Activated CD8-positive, alpha-beta memory T cell treated with anti-CD3 and anti-CD28 coated beads for 24 hours (primary cell): ENCODE measurements at places on chromosomes 2 and 18.

DNA sequence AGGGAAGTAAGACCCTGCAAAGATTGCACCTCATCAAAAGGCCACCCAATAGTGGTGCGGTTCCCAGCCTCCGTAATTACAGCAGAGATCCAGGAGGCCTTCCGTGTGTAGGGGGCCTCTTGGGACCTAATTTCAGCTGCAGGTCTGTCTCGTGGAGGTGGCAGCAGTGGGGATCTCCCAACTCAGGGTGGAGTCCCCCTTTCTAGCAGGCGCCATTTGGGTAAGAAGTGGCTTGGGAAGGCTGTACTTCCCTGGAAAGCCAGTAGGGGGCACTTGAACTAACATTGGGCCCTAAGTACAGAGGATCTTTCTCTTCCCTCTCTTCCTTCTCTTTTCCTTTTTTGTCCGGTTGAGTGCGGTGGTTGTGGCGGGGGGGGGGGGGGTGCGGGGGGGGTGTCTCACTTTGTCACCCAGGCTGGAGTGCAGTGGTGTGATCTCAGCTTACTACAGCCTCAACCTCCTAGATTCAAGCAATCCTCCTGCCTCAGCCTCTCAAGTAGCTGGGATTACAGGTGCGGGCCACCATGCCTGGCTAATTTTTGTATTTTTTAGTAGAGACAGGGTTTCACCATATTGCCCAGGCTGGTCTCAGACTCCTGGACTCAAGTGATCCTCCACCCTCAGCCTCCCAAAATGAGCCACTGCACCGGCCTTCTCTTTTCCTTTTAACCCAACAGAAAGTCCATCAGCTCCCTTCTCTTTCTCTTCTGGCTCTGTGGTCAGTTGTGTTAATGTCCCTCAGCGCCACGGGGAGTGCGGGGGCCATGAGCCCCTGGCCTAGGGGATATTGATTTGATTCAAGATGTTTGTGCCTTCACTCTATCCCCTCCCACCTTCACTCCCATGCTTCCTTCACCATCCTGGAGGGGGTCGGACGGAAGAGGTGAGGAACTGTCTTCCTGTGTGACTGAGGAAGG, 32.0 kb downstream of the CENPO start:
- peak; percentile 68 for DNase-seq

DNA sequence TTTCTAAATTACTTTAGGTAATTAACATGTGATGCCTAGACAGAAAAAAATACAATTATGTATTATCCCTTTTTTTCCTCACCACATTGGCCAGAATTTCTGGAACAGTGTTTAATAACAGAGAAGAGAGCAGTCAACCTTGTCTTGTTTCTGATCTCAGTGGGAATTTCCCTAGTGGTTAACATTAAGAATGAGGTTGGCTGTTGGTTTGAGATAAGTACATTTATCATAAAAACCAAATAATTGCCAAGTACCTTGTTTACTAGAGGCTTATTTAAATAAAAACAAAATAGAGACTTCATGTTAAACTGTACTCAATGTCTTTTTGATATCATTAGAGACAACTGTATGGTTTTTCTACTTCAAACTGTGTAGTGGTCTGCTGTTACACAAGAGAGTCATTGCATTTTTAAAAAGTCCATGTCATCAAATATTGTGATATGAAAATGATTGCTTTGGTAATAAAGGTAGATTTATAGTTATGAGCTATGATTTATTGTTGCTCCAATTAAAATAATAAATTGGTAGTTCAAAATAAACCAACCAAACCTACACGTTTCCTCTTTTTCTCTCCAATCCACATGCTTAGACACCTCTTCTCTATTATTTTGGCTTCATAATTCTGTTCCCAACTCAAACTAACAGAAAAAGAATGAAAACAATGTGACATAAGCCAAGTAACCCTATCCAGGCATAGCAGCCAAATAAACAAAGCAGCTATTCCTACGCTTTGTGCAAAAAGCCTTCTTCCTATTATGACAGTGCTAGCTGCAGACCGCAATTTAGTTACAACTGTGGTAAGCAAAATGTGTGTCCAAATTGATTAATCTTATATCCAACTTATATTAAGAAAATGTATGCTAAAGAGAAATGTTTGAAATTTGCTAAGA, 20.9 kb upstream of the TANK start:
- DNase-seq, result no peak

DNA sequence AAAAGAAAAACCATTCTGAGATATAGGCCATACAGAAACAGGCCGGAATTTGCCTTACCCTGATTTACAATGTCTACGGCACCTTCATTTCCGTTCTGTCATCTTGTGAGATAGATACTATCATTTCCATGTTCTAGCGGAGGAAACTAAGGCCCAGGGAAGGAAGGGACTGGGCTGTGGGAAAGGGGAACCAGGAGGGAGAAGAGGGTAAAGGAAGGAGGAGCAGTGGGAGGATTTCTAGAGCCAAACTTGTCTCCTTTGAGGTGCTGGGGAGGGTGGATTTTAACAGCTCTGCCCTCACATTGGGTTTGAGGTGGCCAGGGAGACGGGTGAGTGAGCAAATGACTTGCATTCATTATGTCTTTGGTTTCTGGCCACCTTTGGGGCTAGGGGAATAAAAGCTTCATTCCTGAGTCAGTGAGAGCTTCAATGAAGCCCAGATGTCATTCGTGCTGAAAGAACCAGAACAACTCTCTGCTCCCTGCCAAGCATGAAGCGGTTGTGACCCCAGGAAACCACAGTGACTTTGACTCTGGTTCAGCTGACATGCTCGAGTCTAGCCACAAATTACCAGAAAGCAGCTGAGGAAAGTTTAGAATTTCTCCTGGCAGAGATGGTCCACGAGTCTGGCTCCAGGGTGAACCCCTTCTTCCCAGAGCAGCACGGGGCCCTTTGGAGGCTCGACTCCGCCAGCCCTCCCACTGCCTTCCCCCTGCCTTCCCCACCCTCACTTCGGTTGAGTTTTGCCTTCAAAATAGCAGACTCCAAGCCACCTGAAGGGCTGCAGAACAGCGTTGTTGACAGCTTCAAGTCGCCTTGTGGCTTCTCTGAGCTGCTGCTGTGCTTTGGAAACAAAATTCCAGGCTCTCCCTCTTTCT, 3.8 kb downstream of the ACTG2 start:
- DNase-seq, result peak; percentile 67

GRCh38 chr2:196234672-196235071, 63.3 kb upstream of the STK17B start:
- DNase-seq, result no peak

DNA sequence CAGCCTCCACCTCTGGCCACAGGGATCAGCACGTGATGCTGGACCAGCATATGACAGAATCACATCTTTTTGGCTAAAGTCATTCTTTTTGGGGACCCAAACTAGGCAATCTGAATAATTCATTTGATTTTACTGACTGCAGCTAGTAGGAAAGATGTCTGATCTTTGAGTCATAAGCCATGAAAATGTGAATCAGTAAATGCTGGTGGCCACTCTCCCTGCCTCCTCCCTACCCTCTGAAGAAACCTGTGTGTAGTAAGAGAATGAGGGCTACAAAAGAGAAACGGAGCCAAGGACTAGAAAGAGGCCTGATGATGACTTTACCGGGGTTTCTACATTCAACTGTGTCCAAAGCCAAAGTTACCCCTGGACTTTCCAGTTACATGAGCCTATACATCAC, 10.1 kb upstream of the LRPPRC start:
- DNase-seq, result no peak

DNA sequence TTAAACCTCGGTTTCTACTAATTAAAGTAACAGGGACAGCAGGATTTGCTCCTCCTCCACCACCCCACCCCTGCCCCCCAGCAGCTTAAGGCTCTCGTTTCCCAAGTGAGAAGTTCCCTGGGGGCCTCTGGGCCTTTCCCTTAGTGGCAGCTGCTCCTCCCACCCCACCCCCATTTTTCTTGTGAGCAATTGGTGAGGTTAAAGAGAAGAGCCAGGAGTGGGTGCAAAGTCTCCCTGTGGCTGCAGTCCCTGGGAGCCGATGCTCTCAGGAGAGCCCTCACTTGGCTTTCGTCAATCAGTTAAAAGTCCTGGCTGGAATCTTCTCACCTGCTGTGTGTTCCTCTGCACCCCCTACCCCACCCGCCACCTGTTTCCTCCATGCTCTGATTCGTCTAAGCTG, 48.7 kb upstream of the AGAP1 start:
- no peak for DNase-seq

DNA sequence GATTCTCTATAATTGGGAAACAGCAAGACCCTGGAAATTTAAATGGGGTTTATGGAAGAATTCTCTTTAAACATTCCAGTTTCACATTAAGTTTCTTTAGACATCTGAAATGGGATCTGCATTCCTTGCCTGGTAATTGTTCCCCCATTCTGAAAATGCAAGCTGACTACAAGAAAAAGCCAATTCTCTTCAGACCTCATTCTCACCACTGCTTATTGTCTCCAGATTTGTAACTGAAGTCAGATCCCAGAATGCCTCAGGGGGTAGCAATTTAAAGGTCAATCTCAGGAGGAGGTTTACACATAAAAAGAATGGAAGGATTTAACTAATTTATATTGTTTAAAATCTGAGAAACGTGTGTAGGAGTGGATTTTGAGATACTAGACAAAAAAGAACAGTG, 41.2 kb downstream of the COL3A1 start:
- DNase-seq, result no peak

DNA sequence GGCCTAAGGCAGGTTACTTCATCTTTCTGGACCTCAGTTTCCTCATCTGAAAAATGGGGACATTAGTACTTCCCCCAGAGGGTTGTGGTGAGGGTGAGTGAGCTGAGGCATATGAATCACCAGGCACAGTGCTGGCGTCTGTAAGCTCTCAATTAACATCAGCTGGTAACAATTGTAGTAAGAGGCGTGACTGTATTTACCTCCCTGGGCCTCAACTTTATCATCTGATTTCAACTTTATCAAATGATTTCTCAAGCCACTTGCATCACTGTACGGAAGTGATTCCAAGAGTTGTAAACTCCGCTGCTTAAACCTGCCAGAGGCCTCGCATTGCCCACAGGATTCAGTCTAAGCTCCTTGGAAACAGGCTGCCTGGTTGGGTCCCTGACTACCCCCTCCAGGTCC, 53.6 kb upstream of the PKDCC start:
- no peak for DNase-seq

GRCh38 chr2:134399096-134399495, 145.2 kb downstream of the MGAT5 start:
- no peak for DNase-seq

- no peak for DNase-seq
These were observed 24.1 kb downstream of the MRPL35 start for GRCh38 chr2:86223140-86223926.

GRCh38 chr2:212970132-212970531, 181.3 kb downstream of the IKZF2 start:
- DNase-seq, result no peak

GRCh38 chr2:133456156-133456555, 112.1 kb downstream of the NCKAP5 start:
- no peak for DNase-seq

DNA sequence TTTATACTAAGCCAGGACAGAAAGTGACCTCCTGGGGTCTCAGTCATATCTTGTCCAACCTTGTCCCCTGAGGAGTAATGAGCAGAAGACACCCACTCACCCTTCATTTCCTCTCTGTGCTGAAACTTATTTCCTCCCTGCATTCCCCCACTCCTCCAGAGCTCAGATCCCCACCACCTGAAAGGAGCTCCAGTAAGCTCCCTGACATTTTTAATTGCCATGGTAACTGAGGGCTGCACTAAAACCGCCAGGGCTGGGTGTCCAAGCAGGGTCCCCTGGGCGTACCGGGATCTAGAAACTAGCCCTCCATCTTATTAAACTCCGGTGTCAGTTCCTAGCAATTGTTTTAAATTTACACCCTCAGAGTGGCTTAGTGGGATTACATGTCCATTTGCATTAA, 393.3 kb upstream of the HNRNPA3 start:
- no peak for DNase-seq

DNA sequence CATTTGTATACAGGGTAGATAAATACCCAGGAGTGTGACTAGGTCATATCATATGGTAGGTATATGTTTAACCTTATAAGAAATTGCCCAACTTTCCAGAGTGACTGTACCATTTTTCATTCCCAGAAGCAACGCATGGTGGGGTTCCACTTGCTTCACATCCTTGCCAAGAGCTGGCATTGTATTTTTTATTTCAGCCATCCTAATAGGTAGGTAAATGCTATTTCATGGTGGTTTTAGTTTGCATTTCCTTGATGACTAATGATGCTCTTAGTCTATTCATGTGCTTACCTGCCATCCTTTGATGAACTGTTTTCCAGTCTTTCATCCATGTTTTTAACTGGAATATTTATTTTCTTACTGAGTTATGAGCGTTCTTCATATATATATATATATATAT, 51.9 kb downstream of the MAP4K3 start:
- no peak for DNase-seq

GRCh38 chr18:37769826-37770225, 204.2 kb upstream of the CELF4 start:
- DNase-seq, result no peak

- no peak for DNase-seq
These were observed 129.6 kb downstream of the RTN4 start for GRCh38 chr2:54920660-54921059.
